Activated CD4-positive, alpha-beta T cell treated with anti-CD3 and anti-CD28 coated beads, Interleukin-2, amount 10 ng/mL, durations not matched to agents 24 days and 14 days (primary cell): ENCODE measurements at places on chromosomes 3 and 15.

DNA sequence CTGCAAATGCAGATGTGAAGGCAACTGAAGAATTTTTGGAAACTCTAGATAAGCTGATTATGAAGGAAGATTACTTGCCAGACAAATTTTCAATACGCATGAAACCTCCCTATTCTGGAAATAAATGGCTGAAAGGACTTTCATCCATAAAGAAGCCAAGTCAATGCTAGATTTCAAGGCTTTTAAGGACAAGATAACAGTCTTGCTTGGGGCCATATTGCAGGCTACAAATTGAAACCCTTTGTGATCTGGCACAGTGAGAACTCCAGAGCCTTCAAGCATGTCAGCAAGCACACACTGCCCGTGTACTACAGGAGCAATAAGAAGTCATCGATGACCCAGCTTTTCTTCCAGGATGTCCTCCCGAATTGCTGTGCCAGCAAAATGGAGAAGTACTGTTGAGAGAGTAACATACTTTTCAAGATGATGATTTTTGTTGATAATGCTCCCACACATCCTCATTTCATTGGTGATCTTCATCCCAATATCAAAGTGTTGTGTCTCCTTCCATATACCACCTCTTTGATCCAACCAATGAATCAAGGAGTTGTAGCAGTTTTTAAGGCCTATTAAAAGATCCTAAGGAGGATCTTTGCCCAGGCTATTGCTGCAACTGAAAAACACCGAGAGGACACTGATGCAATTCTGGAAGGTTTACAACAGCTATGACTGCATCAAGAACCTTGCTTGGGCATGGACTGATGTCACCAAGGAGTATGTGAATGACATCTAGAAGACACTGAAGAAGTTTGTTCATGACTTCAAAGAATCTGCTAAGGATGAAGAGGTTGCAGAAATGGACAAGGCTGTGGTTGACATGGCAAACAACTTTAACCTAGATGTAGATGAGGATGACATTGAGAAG, 20.3 kb downstream of the CALML4 start:
- DNase-seq = peak; percentile 45

GRCh38 chr15:70406617-70407335, 309.1 kb upstream of the TLE3 start:
- no peak for DNase-seq

DNA sequence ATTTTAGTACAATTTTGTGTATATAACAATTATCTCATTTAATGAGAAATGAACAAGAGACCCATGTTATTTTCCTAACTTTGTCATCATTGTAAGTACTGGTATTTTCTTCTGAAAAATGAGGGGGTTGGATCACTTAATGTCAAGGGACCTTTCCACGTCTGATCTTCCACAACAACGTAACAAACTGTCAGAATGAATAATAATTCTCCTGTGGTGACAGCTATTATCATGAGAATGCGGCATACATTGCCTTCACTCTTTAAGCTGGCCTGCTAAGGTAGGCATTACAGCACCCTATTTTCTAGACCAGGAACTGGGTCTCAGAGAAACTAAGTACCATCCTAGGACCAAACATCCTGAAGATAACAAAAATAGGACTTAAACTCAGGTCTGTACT, 31.5 kb upstream of the MINAR1 start:
- no peak for DNase-seq

GRCh38 chr3:185764163-185764979, 60.5 kb downstream of the IGF2BP2 start:
- DNase-seq = no peak

DNA sequence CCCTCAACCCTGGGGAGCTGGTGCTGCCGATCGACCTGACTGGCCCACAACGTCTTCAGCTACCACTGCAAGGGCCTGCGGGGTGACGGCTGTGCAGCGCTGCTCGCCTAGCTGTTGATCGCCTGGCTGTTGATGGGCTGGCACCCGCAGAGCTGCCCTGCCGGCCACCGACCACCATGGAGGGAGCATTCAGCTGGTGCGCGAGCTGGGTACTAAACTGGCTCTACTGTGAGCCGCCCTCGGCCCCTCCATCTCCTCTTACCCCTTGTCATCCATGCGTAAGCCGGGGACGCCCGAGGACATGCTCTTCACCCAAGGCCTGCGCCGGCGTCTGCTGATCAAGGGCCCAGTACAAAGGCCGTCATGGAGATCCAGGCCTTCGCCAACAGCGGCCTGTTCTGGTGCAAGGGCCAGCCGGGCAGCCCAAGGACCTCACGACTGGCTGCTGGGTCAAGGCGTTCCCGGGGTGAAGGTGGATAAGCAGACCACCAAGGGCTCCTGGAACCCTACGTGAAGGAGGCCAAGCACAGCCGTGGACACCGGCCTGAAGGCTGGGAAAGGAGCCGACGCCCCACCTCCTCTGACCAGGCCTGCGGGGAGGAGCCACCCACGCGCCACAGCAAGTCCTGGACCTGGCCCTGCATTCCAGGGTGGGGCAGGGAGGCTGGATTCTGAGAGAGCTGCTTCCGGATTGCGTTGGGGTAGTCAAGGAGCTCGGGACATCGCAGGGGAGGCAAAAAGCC, 46.9 kb downstream of the SFMBT1 start:
- no peak for DNase-seq

DNA sequence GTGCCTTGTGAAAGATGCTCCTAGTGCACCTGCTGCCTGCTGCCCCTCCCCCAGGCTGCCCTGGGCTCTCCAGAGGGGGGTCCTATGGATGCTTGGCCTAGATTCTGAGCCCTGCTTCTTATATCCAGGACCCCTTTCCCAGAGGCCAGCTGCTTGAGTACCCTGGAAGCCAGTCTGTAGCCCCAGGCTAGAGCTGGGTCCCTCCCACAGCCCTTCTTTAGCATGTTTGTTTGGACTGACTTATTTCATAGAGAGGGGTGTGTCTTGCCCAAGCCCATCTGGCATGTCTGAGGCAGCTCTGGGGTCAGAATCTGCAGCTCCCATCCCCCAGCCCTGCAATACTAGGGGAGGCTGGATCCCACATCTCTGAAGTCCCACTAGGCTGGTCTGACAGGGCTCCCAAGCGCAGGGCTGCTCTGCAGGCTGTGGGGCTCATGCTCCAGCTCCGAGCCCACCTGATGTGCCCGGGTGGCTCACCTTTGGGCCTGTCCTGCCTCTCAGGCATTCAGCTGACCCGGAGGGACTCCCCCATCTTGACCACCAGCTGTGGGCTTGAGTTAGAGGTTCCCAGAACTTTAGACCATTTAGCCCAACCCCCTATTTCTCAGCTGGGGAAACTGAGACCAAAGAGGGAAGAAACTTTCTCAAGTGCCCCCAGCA, 3.1 kb downstream of the CHRNB4 start:
- no peak for DNase-seq

- DNase-seq = no peak
These were observed 39.1 kb downstream of the PAK2 start for GRCh38 chr3:196778755-196779154.

DNA sequence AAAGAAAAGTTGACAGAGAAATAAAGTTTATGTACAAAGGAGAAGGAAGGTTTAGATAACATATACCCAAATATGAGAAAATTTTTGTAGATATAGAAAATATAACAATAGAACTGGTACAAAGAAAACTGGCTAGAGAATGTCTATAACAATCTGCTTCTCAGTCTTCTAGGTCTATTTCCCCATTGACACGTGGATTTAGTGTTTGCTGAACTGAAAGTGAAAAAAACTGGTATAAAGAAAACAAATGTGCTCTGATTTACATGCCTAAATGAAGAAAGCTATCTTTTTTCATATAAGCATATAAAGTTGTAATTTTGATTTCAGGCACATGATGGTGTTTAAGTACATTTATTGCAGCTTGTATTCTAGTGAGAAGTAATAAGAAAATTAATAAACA, 9.8 kb downstream of the KCNMB2 start:
- DNase-seq = no peak

DNA sequence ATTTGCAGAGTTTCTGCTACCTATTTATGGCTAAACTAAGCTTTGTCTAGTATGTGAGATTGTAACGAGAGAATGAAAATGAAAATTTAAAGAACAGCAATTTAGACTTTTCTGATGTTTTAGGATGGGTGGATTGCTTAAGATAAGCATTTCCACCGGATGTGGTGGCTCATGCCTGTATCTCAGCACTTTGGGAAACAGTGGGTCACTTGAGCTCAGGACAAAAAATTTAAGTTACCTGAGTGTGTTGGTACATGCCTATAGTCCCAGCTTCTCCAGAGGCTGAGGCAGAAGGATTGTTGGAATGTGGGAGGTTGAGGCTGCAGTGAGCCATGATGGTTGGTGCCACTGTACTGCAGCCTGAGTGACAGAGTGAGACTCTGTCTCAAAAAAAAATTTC, 3.3 kb downstream of the PPP4R2 start:
- peak; percentile 69 for DNase-seq

DNA sequence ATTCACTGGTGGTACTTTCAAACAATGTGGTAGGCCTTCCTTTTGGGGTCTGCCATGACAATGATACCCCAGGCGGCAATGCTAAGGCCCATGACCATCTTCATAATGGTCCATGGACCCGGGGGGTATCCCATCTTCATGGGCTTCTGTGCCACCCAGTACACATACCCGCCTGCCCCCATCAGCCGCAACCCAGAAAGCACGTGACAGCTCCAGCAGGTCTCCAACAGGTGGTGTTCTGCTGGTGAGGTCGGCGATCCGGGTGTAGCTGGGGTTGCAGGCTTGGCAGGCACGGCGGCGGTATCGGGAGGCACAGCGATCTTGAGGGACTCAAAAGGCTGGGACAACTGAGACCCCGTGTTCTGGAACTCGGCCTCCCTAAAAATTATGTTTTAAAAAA, 214.5 kb downstream of the SNRPN start:
- no peak for DNase-seq

- DNase-seq = no peak
These were observed 62.5 kb upstream of the GBE1 start for GRCh38 chr3:81823882-81824395.

GRCh38 chr3:141448606-141449220, 38.1 kb upstream of the RASA2 start:
- DNase-seq = peak; percentile 34

- DNase-seq = no peak
These were observed 571.8 kb upstream of the IL12A start for GRCh38 chr3:159416856-159417255.

DNA sequence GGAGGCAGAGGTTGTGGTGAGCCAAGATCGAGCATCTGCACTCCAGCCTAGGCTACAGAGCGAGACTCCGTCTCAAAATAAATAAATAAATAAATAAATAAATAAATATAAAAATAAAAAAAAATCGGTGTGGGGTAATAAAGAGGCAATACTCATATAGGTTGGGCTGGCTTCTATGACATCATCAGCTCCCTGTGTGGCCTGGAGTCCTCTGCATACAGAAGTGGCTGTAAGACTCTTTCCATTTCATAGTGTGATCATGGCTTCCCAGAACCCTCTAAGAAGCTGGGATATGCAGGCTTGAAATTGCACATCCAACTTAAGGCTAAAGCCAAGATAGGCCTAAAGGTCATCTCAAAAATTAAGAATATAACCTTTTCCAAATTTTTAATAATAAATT, 101.6 kb downstream of the ZIC4 start:
- DNase-seq = no peak

GRCh38 chr3:123733341-123733740, 148.5 kb upstream of the HACD2 start:
- no peak for DNase-seq

DNA sequence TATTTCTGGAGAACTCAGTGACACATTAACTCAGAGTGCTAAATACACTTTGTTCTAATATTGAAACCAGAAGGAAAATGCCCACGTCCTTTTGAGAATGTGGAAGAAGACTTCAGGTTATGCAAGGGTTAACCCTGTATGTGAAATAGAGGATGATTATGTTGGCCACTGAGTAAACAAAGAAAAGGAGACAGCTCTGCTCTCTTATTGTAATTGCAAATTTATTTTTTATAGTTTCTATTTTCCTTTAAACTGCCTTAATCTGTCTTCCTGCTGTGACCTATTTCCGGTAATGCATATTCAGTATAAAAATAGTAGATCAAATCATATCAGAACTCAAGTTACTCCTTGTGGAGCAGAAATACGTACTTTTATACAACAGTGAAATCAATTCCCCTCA, 1239.2 kb downstream of the ROBO2 start:
- DNase-seq = no peak

GRCh38 chr3:197519801-197520211, 36.0 kb downstream of the BDH1 start:
- DNase-seq = no peak

- DNase-seq = no peak
These were observed 461.6 kb downstream of the WDR72 start for GRCh38 chr15:53297828-53298227.

DNA sequence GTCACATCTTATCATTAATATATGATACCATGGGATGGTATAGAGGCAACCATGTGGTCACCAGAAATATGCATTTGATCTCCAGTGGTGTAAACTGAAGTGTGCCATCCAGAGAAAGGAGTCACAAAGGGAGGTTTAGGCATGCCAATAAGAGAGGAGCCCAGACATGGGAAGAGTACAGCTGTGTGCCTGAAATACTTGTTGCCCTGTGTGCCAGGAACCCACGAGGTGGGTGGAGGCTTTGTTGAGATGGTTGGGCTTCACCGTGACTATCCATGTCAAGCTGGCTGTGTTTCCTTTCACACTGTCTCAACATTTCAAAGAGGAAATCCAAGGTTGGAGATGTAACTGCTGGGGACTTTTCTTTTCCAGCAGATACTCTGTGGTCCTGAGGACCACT, 43.5 kb downstream of the CACNA2D3 start:
- DNase-seq = no peak

GRCh38 chr15:80744415-80744814, 34.8 kb upstream of the CEMIP start:
- DNase-seq = no peak

DNA sequence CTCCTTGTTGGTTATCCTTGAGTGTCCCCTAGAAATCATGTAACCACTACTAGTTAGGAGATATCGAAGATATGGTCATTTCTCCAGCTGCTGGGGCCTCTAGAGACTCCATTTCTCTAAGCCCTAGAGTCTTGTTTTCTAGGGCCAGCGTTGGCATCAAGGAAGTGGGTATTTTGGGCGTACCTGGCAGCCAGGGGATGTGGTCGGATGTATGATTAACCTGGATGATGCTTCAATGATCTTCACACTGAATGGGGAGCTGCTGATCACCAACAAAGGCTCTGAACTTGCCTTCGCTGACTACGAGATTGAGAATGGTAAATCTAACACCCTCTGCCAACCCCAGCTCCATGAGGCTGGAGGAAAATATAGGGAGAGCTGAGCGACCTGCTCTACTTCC, 325.5 kb downstream of the RYR3 start:
- DNase-seq = no peak
